Frontal cortex (tissue), 4 donors: ENCODE measurements at places on chromosomes 16 and 17. TPM values are rescaled to one million over a fixed set of nuclear protein-coding genes. Genes with fewer than 3 reads are reported as not detected.
A peak's percentile ranks its signal among the peaks of the same experiment; 100 is the strongest.

Gene SBK1
- 13.9 TPM for total RNA-seq

Gene SLC9A5
- 0.41 TPM for total RNA-seq

Gene FZD2
- total RNA-seq: 3.7 TPM

Gene GJC1
- total RNA-seq: 76.2 TPM

Gene TBC1D3K
- total RNA-seq: not detected

Gene ITGA2B
- 0.82 TPM for total RNA-seq

Gene LPO
- not detected for total RNA-seq

Gene TBC1D3I
- under 0.01 TPM for total RNA-seq

- no peak for DNase-seq
Measured at GRCh38 chr16:3501783-3502400, 1.1 kb downstream of the CLUAP1 start.

GRCh38 chr16:49701789-49702494, 154.0 kb downstream of the ZNF423 start:
- peak; percentile 42 for DNase-seq

DNA sequence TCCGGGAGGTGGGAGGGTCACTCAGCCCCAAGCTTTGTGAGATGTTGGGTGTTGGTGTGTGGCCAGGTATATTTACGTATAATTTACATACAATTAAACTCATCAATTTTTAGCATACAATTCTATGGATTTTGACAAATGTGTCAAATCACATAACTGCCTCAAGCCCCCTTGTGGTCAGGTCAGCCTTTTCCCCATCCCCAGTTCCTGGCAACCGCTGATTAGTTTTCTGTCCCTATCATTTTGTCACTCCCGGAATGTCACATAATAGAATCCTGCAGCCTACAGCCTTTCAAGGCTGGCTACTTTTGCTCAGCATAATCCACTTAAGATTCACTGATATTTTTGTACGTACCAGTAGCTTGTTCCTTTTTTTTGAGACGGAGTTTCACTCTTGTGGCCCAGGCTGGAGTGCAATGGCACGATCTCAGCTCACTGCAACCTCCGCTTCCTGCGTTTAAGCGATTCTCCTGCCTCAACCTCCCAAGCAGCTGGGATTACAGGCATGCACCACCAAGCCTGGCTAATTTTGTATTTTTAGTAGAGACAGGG, 19.3 kb upstream of the RAI1 start:
- no peak for DNase-seq

DNA sequence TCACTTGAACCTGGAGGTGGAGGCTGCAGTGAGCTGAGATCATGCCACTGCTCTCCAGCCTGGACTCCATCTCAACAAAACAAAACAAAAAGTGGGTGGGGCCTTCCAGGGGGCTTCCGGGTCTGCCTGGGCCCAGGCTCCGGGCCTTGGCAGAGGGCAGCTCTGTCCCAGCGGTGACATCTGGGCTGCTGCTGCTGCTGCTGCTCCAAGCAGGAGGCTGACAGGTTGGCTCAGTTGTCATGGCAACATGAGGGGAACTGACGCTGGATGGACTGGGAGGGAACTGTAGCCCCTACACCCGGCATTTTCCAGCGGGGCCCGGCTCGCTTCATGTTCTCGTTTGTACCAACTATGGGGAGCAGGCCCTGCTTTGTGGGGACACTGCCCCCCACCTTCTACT, 4.0 kb downstream of the BAIAP3 start:
- no peak for DNase-seq

DNA sequence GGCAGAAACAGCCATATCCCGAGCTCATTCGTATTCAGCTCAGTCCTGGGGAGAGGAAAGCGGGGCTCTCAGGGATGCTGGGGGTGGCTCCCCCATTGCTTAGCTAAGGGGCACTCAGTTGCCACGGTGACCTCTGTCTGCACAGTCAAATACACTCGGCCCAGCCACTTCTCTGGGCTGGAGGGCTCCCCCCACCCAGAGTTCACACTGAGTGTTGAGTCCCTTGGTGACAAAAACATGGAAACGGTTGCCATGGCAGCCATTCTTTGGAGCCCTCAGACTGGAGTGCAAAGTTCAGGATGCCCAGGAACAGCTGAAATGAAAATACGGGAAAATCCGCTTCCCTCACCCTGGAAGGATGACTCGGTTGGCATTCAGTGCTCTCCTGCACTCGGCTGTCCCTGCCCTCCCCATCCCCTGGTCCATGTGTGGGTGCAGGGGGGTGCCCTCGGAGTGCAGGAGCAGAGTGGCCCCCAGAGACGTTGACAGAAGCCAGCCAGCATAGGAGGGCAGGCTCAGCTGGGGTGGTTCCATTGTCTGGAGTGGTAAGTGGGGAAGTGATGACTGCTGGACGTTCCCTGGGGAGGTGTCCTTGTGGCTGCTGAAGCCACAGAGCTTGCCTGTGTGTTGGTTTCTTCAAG, 216.5 kb downstream of the NTN1 start:
- no peak for DNase-seq

GRCh38 chr16:81703177-81704155, 75.6 kb upstream of the PLCG2 start:
- DNase-seq: no peak

GRCh38 chr16:73792199-73793020, 504.2 kb upstream of the PSMD7 start:
- no peak for DNase-seq

GRCh38 chr17:43006639-43007551, at the start of gene IFI35:
TSS of gene IFI35 (plus strand) at chr17:43006784. CDS start at chr17:43006948, 164 bp downstream.
- DNase-seq: peak; percentile 62

GRCh38 chr17:17224137-17224536, 12.8 kb downstream of the FLCN start:
- no peak for DNase-seq

DNA sequence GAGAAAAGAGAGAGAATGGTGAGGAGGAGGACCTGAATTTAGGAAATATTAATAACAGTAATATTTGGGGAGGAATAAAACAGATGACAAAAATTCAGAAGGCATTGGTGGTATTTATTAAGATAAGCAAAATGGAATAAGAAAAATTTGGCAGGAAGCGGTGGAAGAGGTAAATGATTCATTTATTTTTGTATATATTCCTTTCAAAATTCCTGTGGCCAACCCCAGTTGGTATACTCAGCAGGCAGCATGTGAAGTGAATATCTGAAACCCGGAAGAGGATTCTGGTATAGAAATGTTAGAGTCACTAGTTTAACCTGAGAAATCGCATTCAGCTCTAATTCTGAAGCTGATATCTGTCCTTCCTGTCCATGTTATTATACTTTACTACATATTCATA, 792.0 kb downstream of the KCNJ2 start:
- no peak for DNase-seq

DNA sequence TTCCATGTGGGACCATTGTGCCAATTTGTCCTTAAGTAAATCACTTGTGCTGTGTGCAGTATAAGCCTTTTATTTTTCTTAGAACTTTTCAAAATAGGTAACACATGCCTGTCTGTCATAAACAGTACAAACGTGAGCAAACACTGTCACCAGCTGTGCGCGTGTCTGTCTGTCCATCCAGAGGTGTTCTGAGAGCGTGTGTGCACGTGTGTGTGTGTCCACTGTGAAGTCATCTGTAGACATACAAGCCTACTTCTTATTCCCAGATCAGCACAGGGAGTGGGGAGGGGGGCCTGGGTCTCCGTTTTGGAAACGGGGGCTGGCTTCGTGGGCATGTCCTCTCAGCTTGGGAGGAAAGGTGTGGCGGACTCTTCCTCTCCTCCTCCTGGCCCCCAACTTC, 9.4 kb downstream of the TMEM235 start:
- DNase-seq: no peak

- DNase-seq: no peak
Measured at GRCh38 chr17:29151567-29151966, 28.6 kb downstream of the MYO18A start.

DNA sequence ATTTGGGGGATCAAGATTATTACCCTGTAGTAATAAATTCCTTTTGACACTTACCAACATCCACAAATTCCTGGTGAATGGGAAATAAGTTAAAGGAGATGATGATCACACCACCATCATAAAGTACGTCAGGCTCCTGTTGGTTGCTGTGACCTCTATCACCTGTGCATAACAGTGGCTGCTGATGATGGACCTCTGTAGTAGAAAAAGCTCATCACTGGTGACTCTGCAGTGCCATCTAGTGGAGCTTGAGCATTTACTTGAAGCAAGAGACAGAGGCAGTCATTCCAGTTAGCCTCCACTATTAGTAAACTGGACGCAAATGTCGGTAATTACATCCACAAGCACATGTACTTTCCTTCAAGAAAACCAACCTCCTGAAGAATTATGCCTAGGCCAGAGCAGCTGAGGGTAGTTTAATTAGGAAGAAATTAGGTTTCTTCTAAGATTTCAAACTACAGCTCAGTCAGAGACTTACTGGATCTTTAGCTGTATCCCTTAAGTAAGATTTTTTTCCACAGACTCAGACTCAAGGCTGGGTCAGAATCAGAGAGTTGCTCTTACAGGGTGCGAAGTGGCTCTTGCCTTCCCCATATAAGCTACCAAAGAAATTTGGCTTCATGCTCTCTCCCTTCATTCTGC, 39.3 kb downstream of the CYB561 start:
- DNase-seq: peak; percentile 50

- no peak for DNase-seq
Measured at GRCh38 chr17:82702231-82702927, 3.9 kb upstream of the RAB40B start.

- no peak for DNase-seq
Measured at GRCh38 chr17:58121925-58122324, 26.3 kb upstream of the OR4D1 start.

DNA sequence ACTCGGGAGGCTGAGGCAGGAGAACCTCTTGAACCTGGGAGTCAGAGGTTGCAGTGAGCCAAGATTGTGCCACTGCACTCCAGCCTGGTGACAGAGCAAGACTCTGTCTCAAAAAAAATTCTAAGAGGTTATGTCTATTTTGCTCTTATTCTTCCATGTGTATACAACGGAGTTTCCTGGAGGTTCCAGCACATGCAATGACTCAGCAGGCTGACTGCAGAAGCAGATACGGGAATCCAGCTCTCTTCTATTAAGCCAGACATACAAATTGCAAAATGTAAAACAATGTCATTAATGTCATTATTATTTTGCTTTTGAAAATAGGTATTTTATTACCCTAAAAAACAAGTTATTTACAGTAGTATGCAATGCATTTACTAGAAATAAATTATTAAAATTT, 18.4 kb downstream of the MIEF2 start:
- DNase-seq: no peak

DNA sequence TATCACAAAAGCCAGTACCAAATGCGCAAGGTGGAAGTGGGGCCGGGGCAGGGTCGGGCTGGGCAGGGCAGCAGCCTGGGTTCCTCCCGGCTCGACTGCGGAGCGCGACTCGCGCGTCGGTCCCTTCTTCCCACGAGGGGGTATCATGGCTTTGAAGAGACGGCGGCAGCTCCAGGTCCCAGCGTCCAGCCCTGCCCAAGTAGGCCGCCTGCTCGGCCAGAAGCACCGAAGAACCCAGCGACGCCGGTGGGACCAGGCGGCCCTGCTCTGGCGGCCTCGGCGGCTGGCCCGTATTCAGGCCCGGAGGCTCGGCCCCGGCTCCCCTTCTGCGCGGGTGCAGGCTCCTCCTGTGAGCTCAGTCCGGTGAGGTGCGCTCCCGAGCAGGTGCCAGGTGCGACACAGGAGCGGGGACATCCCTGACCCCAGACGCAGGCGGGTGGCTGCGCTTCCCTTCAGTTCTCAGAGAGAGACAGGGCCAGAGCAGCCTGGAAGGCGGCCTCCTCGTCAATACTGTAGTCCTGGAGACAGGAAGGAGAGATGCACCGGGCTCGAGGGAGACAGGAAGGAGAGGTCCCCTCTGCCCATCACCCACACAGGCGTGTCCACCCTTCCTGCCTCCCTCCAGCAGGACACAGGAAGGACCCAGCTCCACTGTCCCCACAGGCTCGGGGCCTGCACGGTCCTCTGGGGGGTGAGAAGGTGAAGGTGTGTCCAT, 8.9 kb downstream of the RNF166 start:
- no peak for DNase-seq

- DNase-seq: no peak
Measured at GRCh38 chr17:66190738-66191592, 968 bp downstream of the CEP112 start.

- DNase-seq: no peak
Measured at GRCh38 chr17:8598913-8599312, 31.6 kb downstream of the MYH10 start.

GRCh38 chr16:70476272-70477020, 22.1 kb downstream of the FCSK start:
- no peak for DNase-seq

DNA sequence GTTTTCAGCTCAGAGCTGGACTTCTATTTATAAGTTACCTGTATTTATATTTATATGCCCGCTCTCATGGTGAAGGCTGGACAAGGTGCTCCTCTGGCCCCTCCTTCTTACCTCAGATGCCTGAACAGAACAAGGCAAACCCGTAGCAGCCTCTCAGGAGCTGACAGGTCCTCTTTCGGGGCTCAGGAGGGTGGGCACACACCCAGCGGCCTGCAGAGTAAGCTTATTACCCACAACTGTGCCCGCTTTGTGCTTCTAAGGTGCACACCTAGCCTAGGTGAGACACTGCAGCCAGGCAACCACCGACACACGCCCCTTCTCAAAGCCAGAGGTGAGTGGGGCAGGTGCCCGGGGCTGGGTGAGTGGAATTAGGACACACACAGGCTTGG, 5.3 kb downstream of the NKIRAS2 start:
- DNase-seq: no peak

DNA sequence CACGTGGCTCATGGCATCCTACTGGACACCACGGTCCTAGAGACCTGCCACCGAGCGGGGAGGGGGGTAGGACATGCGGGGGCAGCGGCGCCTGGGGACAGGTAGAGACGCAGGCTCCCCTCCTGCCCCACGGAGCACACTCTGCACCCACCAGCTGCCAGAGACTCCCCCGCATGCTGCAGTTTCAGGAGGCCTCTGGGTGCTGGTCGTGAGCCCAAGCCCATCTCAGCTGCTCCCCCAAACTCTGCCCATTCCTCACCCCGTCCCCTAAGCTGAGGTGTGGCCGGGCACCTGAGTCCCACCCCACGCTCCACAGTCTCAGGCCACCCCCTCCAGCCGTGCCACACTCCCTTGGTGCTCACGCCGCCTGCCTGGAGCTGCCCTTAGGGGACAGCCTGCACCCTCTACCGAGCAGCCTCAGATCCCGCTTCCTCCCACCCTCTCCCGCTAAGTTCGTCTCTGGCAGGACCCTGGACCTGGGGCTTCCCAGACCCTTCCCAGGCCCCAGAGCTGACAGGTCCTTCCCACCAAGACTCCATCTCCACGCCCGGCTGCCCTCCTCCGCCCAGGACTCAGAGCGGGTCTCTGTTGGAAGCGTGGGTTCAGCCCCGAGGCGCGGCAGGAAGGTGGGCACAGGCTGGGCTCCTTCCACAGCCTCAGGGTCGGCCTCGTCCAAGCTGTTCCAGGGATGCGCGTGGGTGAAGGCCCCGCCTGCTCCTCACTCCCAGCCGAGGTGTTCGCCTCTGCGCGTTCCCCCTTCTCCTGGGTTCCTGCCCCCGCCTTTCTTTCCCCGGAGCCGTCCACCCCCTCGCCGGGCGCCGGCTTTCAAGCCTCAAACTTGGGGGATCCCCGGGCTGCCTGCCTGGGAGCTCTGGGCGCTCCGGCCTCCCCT, 1.3 kb downstream of the RAB40B start:
- DNase-seq: no peak
